Activated CD4-positive, alpha-beta T cell treated with anti-CD3 and anti-CD28 coated beads, Interleukin-10, Interleukin-2, amounts not matched to agents 100 ng/mL and 50 ng/mL, durations not matched to agents 16 hours and 8 hours (primary cell): ENCODE measurements at places on chromosomes 2 and 18.

DNA sequence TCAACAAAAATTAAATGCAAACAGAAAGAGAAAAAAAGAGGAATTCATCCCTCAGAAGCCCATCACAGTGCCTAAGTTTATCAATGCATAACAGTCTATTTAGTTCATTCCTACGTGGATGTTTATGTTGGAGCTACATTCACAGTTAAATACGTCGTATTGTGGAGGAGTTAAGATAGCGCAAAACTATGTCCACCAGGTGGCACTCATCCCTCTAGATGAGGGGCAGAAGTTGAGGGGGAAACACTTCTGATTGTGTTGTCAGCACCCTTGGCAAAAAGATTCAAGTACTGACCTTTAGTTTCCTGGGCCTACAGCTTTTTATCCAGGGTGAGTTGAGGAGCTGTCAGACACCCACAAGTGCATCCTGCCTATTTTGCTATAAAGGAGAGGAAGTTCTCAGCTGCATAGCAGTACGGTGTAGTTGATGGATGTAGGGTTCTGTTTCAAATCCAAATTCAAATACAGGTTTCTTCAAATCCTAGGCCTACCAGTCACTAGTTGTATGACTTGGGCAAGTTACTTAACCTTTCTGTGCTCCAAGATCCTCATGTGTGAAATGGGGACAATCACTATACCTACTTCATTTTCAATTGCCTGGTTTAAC, 26.8 kb upstream of the MYO1B start:
- DNase-seq: peak; percentile 55

DNA sequence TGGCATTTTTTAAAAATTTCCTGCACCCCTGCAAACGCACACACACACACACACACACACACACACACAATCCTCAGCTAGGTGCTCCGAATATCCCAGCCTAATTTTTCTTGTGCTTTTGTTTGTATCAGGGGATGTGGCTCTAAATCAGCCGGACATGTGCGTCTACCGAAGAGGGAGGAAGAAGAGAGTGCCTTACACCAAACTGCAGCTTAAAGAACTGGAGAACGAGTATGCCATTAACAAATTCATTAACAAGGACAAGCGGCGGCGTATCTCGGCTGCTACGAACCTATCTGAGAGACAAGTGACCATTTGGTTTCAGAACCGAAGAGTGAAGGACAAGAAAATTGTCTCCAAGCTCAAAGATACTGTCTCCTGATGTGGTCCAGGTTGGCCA, 1.8 kb downstream of the HOXD13 start:
- no peak for DNase-seq

- DNase-seq: no peak
Observed at GRCh38 chr2:241895712-241896641, 26.4 kb downstream of the RTP5 start.

GRCh38 chr2:204984518-204984917, 439.2 kb downstream of the PARD3B start:
- DNase-seq: no peak

DNA sequence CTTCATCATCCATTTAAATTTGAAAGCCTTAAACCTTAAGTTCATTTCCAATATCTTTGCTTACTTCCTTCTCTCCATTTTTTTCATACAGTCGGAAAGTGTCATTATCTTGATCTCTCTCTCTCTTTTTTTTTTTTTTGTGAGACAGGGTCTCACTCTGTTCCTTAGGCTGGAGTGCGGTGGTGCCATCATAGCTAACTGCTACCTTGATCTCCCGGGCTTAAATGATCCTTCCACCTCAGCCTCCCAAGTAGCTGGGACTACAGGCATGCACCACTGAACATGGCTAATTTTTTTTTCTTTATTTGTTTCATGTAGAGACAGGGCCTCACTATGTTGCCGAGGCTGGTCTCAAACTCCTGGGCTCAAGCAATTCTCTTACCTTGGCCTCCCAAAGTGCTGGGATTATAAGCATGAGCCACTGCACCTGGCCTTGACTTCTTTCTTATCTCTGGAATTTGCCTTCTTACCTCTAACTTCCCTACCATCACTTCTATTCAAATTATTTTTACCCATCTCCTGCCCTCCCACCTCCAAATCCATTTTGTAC, 222.2 kb downstream of the MYCN start:
- DNase-seq: no peak

GRCh38 chr18:58887613-58887963, 22.9 kb downstream of the ZNF532 start:
- DNase-seq: peak; percentile 62

GRCh38 chr2:83103613-83104012, 1355.5 kb downstream of the SUCLG1 start:
- DNase-seq: no peak

DNA sequence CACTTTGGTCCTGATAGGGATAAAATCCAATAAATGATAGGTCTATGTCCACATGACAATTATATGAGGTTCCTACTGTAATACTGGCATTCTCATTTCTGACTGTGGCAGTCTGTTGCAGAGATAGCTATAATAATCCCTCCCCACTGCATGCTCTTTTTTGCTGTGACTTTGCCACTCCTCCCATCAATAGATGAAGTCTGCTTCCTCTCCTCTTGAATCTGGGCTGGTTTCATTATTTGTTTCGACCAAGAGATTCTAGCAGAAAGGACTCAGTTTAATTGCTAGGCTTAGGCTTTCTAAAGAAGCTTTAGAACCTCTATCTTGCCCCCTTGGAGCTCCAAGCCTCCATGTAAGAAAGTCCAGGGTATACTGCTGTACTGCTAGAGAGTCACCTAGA, 23.3 kb upstream of the CREB1 start:
- peak; percentile 49 for DNase-seq

- no peak for DNase-seq
Observed at GRCh38 chr2:19138264-19138825, 220.1 kb downstream of the OSR1 start.

- DNase-seq: no peak
Observed at GRCh38 chr2:158788951-158789350, 6.2 kb upstream of the DAPL1 start.

GRCh38 chr2:216031960-216032689, 18.8 kb upstream of the MREG start:
- peak; percentile 84 for DNase-seq

- DNase-seq: no peak
Observed at GRCh38 chr2:165529130-165529529, 59.6 kb downstream of the CSRNP3 start.

DNA sequence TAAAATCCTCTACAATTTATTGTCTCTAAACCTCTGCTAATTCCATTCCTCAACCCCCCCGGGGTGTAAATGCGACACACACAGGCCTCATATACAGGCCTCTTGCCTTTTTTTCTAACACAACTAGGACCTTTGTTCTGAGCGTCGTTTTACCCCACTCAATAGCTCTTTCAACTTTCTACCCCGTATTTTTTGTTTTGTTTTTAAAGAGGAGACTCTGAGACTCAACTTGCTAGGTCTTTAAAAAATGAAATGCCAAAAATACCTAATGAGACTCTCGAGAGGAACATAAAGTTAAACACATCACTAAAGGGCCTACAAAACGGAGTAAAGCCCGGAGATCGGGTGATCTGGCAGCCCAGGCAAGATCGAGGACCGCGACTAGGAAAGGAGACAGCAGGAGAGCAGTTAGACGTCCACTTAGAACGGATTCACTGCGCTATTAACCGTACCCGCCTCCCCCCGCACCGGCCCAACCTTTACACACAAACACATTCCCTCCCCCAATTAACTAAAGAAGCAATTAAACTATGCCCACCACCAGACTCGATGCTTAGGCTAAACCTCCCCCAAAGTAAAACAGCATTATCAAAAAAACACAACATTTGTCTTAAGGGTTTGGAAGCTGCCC, 1.7 kb downstream of the TRIP12 start:
- peak; percentile 34 for DNase-seq

GRCh38 chr2:117856415-117857210, 42.1 kb downstream of the DDX18 start:
- DNase-seq: no peak

- DNase-seq: no peak
Observed at GRCh38 chr2:16767789-16768476, 102.3 kb upstream of the CYRIA start.

- no peak for DNase-seq
Observed at GRCh38 chr2:8540552-8541055, 141.3 kb upstream of the ID2 start.

- no peak for DNase-seq
Observed at GRCh38 chr18:35444636-35445035, 53.1 kb downstream of the INO80C start.

GRCh38 chr2:79139423-79139822, 19.1 kb downstream of the REG1A start:
- no peak for DNase-seq

GRCh38 chr2:213065583-213066442, 85.6 kb downstream of the IKZF2 start:
- no peak for DNase-seq

DNA sequence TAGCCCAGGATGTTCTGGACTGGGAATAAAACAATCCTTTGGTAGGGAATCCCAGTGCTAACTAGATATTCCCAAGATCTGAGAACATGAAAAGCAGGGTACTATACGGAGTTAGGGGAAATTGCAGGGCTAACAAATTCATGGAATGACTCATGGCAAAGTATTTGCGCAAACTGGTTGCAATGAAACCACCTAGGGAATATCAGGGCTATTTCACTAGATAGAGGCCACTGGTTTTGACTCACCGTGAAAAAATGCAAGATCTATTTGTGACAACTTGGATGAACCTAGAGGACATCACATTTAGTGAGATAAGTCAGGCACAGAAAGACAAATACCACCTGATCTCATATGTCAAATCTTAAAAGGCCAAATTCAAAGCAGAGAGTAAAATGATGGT, 233.3 kb downstream of the MBD2 start:
- no peak for DNase-seq

- no peak for DNase-seq
Observed at GRCh38 chr18:56598422-56598821, 40.0 kb downstream of the TXNL1 start.

DNA sequence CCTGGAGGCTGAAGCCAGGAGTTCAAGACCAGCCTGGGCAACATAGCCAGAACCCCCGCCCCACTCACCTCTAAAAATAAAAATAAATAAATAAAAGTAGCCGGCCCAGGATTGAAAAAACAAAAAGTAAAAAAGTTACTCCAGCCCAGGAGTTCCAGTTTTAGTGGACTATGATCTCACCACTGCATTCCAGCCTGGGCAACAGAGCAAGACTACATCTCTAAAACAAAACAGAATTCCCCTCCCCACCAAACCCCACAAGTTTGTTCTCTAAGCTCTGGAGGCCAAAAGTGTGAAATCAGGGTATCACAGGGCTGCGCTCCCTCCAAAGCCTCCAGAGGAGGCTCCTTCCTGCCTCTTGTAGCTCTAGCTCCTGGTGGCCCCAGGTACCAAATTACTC, 1.7 kb downstream of the D2HGDH start:
- no peak for DNase-seq

DNA sequence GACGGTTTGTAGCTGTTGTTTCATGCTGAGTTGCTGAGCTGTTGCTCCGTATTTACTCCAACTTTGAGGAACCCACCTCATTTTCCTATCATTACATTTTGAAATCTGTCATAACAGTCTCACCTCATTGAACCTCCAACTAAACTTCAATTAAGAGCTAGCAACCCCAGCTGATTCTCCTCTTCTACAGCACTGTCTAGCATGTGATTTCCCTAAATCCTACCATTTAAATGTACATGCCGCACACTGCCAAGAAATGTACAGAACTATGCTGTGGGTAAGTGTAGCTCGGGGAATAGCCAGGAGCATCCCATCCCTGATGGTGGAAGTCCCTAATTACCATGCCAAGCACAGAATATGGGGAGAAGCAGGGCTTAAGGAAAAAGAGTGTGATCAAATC, 299.9 kb downstream of the AFF3 start:
- no peak for DNase-seq

DNA sequence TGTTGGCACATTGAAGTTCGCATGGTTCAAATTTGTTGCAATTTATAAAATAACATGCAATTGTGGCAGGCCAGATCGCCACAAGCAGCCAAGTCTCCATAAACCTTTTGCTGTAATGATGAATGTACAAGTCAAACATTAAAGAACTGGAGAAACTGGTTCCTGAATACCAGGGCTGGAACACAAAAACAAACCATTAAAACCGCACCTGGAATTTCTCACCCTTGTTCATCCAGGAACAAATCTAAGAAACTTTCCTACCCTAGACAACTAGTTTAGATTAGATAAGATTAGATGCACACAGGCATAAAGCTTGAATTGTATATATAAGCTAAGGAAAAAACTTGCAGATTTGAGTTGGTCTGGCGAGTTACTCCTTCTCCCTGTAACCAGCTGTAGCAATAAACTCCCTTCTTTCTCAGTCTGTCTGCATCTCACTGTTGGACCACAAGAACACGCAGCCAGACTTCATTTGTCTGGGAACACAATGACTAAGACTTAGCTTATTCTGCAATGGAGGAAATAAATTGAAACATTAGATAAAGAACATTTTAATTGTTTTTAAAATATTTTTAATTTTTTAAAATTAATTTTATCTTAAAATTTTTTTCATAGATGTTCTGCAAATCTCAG, 1835.5 kb upstream of the LRRTM1 start:
- no peak for DNase-seq

- DNase-seq: peak; percentile 21
Observed at GRCh38 chr2:216059233-216059834, 22.3 kb downstream of the PECR start.

- DNase-seq: peak; percentile 95
Observed at GRCh38 chr2:161077367-161078210, 82.6 kb upstream of the TANK start.

- DNase-seq: peak; percentile 68
Observed at GRCh38 chr2:106147665-106148064, 46.4 kb downstream of the UXS1 start.

DNA sequence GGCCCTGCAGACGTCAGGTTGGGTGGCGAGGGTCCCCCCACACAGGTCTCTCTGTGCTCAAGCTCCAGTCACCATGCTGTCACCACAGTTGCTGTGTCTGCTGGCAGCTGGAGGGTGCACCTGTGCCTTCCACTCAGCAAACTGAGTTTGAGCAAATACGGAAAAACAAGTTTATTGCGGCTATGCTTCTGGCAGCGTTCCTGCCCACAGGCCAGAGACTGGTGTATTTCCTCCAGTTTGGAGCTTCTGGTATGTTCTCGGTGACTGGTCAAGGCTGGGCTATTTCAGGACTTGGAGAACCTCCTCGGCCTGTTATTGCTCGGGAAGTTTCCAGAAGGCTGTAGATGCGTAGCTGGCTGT, 132.6 kb downstream of the SEPTIN10 start:
- DNase-seq: no peak

- DNase-seq: peak; percentile 26
Observed at GRCh38 chr2:44358503-44358902, 2.8 kb downstream of the PREPL start.

DNA sequence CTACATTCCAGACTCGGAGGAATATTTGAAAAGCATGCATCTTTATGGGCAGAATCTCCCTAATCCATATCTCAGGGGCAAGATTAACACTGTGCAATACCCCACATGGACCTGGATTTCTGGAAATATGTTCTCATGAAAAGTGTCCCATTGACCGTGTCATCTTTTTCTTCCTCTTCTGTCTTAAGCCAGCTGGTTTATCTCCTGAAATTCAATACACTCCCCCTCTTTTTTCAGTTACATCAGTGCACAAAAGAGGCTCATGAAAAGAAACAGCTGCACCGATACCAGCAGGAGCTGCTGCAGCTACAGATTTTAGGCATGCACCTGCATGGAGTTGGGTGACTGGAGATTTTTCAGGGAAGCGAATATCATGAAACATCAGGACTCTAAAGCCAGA, 117.2 kb downstream of the SLC4A3 start:
- DNase-seq: no peak

- no peak for DNase-seq
Observed at GRCh38 chr18:12737243-12737902, 34.5 kb downstream of the PSMG2 start.

- DNase-seq: no peak
Observed at GRCh38 chr2:191910518-191910917, 63.6 kb upstream of the CAVIN2 start.
